ENCODE measurements at places on chromosomes 6 and 20.
A peak's percentile ranks its signal among the peaks of the same experiment; 100 is the strongest.

DNA sequence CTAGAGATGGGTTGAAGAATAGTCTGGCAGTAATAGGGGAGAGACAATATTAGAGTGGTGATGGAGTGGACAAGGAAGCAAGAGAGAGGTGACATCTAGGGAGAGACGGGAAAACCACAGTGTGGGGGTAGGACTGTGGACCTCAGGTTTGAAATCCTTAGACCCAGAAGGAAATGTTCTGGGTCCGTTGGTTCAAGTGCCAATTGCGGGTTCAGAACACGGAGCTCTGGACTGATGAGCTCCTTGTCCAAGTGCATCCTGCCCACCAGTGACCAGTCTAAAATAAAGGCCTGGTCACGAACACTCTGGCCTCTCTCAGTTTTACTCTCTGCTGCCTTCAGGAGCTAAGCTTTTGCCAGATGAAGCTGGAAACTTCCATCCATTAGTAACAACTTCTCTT is 174.0 kb downstream of the LINC00237 start:
- no peak for DNase-seq

- no peak for DNase-seq
Measured at GRCh38 chr6:130138909-130139242, 83.9 kb downstream of the SAMD3 start.

DNA sequence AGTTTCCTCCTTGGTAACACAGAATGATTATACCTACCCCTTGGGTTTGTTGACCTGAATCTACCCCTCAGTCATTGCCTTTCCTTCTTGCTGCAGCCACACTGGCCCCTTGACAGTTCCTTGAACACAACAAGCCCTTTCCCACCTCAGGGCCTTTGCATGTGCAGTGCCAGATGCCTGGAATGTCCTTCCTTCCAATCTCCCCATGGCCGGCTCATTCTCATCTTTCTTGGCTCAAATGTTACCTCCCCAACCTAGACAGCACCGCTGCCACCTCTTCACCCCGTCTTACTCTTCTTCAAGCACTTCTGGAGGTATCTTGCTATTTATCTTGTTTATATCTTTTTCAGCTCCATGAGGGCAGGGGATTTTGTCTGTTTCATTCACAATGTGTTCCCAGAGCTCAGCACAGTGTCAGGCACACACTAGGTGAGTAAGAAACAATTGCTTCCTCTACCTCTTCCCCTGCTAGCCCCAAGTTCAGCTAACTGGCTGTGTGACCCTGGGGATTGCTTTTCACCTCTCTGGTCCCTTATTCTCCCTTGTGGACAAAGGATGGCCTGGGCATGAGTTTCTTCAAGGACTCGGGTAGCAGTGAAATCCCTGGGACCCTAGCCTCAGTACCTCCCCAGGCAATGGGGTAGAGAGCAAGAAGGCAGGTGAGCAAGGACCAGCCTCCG is 121.5 kb downstream of the CEBPB start:
- no peak for DNase-seq

DNA sequence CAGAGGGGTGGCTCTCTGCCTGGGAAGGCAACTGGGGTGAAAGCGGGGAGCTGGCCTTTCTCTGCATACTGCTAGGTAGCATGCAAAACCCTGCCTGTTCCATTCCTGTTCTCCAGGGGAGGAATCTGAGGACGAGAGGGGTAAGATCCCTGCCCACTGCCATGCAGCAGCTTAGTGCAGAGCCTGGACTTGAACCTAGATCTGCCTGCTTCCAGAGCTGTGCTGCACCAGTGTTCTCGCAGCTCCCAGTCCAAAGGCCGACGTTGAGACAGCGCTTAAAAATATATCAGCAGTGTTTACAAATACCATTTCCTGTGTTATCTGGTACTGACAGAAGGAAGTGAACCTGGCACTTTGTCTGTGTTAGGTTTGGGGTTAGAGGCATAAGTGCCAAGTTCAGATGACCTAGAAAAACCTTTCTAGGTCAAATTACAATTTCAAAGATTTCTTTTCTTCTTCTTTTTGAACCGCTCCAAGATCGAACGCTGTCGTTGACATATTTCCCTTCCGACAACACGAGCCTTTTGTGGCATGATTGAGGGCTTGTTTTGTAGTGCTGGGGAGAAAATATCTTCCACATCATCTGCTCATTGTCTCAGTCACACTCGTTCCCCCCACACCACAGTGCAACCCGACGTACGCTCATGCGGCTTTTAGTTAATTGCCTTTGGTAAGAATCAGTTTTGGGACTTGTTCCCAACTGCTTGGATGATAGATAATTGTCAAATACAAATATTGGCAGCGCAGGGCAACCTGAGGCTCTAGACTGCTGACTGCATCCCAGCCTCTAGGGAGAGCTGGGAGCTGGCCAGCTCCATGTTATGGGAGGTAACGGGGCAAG is 44.6 kb downstream of the TOX2 start:
- DNase-seq: peak; percentile 57

GRCh38 chr20:63002511-63002910 is 4.3 kb downstream of the BHLHE23 start:
- no peak for DNase-seq

- no peak for DNase-seq
Measured at GRCh38 chr6:11938285-11938890, 73.7 kb upstream of the HIVEP1 start.

GRCh38 chr20:50404419-50405234 is 105.6 kb upstream of the PTPN1 start:
- DNase-seq: no peak

DNA sequence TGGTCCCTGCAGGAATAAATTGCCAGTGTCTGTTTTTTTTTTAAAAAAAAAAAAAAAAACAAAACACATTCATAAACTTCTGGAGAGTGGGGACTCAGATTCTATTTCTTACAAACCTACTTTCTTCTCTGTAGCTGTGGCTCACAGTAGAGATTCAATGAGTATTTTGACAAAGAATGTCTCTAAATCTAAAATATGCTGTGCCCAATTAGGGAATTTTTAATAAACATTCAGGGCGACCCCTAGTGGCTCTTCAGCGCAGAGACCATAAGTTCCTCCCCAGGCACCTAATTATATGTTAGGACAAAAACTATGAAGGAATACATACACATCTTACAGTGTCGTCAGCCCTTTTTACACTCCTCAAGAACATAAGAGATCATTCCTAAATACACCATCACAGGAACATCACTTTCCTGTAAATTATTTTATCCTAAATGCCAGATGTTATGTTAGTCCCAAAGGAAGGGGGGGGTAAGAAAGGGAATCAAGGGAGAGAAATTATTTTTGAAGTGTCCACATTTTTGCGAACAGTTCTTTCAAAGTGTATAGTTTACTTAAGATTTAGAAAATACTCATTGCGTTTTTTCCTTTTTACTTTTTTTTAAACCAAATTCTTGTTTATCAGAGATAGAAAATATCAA is 21.8 kb upstream of the NAA20 start:
- DNase-seq: peak; percentile 15

- peak; percentile 68 for DNase-seq
Measured at GRCh38 chr6:26521600-26522391, 16.4 kb upstream of the HMGN4 start.

DNA sequence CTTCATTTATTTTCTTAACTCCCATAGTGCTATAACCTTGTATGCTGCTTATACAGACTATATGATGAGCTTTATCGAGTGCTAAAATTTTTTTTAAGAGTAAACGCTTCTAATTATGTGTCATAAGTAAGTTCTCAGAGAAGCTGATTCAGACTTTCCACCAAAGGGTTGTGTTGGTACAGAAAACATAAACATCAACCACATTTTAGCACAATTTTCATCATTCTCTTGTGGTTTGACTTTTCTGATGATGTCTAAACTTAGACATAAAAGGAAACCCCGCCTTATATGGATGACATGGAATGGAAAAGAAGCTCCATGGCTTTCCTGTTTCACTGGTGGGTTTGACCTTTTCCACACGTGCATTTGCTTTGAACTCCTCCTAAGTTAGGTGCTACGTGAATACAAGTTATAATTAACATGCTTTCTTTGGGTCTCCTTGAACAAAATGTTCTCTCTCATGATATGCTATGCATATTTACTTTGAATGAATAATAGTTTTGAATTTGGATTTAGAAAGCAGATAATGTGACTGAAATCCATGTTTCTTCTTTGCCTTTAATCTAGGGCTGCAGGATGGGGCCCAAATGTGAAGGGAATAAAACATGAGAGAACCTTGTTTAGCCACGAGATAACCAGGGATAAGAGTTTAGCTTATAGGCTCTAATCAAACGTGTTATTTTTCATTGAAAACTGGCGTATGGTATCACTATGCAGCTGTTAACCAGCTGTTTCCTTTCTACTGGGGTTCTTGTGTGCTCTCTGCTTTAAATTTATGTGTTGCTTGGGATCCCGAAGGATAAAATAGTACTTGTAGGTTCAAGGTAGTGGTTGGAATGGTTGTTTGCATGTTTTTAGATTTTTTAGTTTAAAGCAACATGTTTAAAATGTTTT is 127.1 kb upstream of the AHI1 start:
- no peak for DNase-seq

GRCh38 chr20:42747765-42748411 is 441.8 kb downstream of the PTPRT start:
- no peak for DNase-seq

DNA sequence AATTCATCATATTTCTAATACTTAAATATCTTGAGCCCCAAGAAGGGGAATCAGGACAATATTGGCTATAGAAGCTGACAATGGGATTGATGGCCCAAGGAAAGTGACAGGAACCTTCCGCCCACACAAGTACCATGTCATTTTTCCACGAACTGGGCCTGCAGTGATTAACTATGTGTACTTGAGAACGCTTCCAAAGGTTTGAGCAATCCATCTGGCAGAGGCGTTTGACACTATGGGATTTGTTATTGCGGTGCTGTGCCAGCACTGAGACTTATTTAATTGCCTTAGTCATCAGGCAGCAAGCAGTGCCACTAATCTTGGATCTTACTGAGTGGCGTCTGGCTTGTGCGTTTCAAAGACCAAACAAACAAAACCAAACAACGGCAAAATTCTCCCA is 135.6 kb upstream of the UST start:
- DNase-seq: no peak

DNA sequence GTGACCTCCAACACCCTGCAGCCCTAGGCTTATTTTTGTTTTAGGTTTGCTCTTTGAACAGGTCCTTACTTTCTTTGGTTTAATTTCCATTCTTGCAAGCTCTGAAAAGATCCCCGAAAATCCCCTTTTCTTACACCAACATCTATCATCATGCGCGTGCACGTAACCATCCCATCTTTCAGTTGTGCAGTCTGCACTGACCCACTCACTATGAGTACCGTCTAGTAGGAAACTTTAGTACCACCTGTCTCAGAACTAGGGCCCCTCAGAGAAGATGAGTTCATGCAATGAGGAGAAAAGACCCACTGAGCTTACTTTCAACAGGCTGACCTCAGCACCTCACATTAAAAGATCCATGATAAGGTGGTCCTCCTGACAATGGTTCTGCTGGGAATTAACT is 120.6 kb upstream of the AGPAT4 start:
- no peak for DNase-seq

DNA sequence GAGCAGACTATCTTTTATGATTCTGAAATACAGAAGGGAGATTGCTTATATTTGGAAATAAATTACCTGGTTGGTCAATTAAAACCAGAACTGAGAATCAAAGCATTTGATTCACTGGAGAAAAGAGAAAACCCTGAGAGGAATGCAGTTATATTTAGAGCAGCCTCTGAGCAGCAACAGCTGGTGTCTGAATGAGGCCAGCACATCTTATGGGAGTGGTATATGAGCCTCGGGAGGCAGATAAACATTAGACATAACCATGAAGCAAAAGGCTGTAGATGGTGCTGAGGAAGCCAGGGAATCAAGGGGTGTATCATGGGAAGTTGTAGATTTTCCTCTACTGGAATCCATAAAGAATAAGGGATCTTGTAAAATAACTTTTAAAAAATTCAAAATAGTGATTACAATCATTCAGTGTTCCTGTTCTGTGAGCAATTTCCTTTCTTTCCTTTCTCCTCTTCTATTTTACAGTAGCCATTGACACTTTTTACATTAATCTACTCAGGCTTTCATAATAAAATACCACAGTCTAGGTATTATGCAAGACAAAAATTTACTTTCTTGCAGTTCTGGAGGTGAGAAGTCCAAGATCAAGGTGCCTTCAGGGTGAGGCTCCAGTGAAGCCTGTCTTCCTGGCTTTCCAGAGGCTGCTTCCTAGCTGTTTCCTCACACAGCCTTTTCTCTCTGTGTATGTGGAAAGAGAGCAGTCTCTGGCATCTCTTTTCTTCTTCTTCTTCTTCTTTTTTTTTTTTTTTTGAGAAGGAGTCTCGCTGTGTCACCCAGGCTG is 32.8 kb upstream of the ENPP5 start:
- no peak for DNase-seq

GRCh38 chr6:139376017-139376330 is 1.5 kb upstream of the CITED2 start:
- DNase-seq: peak; percentile 63

DNA sequence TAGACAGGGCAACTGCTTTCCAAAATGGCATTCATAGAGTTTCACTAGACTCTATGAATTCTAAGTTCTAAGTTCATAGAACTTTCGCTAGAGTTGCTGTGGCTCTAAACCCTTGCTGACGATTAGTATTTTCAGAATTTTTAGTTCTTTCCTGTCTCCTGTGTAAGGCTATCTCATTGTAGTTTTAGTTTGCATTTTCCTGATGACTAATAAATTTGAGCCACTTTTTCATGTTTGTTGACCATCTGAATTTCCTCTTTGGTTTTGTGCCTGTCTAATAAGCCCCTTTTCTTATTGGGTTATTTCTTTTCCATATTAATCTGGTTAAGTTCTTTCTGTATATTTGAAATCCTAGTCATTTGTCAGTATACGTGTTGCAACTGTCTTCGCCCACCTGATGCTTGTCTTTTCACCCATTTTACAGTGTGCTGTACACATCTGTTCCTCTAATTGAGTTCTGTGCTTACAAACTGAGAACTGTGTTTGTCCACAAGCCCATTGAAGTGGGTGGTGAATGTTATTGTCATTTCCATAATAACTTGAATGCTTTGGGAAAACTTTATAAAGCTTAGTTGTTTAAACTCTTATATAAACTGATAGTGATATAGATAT is 177.7 kb upstream of the CDYL start:
- DNase-seq: no peak

- DNase-seq: no peak
Measured at GRCh38 chr6:158164579-158165170, 3.4 kb downstream of the SERAC1 start.

- DNase-seq: peak; percentile 77
Measured at GRCh38 chr20:19943061-19943521, 74.1 kb upstream of the NAA20 start.

- no peak for DNase-seq
Measured at GRCh38 chr6:137661601-137662000, 167.4 kb upstream of the OLIG3 start.

DNA sequence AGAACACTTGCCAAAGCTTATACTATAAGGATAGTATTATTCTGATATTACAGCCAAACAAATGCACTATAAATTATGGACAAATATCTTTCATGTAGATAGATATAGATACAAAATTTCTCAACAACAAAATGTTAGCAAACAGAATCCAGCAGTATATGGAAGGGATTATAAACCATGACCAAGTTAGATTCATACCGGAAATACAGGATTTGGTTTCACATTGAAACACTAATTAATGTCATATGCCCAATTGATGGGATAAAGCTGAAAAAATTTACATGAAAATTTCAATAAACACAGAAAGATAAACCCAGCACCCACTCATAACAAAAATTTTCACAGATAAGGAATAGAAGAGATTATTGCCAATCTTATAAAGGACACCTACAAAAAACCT is 770.3 kb upstream of the SLC35B3 start:
- DNase-seq: no peak
